ENCODE measurements at places on chromosomes 12 and 14. TPM values are rescaled to one million over a fixed set of nuclear protein-coding genes. Genes with fewer than 3 reads are reported as not detected.

DNA sequence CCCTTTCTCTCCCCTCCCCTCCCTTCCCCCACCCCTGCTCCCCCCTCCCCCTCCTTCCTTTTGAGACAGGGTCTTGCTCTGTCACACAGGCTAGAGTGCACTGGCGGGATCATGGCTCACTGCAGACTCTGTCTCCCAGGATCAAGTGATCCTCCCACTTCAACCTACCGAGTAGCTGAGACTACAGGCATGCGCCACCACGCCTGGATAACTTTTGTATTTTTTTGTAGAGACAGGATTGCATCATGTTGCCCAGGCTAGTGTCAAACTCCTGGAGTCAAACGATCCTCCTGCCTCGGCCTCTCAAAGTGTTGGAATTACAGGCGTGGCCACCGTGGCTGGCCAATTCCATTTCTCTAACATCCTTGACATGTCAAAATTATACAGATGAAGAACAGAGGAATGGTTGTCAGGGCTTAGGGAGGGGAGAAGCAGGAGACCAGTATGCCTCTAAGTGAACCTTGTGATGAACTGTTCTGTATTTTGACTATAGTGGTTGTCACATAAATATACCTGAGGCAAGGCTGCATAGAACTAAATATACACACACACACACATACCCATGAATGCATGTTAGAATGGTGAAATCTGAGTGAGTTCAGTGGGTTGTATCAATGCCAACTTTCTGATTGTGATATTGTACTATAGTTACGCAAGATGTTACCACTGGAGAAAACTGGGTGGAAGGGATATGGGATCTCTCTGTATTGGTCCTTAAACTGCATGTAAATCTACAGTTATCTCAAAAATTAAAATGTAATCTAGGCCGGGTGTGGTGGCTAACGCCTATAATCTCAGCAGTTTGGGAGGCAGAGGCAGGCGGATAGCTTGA, 3.6 kb upstream of the CFAP73 start:
- no peaks in the 10 kb centered on the region for H3K36me3 ChIP-seq
- H3K4me3 ChIP-seq = no peak overlapping the region
- no peaks in the 10 kb centered on the region for H3K4me1 ChIP-seq

- H3K27ac ChIP-seq = no peak overlapping the region
- H3K4me3 ChIP-seq = no peak overlapping the region
- no peaks in the 10 kb centered on the region for H3K36me3 ChIP-seq
- no peaks in the 10 kb centered on the region for H3K27me3 ChIP-seq
Measured at GRCh38 chr12:131946757-131947156, 3.0 kb upstream of the EP400 start.

The SMCO2 gene
- total RNA-seq = 0.38 TPM

GRCh38 chr14:46136456-46136855, 515.1 kb downstream of the RPL10L start:
- H3K4me1 ChIP-seq = no peaks in the 10 kb centered on the region
- DNase-seq = no peak
- H3K36me3 ChIP-seq = no peaks in the 10 kb centered on the region
- no peaks in the 10 kb centered on the region for H3K27me3 ChIP-seq
- no peak overlapping the region for H3K4me3 ChIP-seq
